CD4-positive, alpha-beta T cell treated with Interleukin-4 for 1 hour (primary cell): ENCODE measurements at places on chromosomes 4 and X.
A peak's percentile ranks its signal among the peaks of the same experiment; 100 is the strongest.

DNA sequence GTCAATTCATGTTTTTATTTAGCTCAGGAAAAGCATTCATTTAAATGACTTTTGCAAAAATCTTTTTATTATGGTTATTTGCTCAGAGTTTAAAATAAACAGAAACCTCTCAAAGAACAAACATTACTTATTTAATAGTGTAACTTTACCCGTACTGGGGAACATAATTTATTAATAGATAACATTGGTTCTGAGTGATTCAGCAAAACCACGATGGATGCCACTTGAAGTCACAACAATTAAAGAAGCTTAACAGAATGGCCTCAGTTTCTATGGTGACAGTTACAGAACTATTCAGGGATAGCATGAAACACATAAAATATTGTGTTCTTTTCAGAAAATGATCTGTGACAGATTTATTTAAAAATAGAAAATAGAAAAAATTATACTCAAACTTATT lies 368.7 kb downstream of the CCSER1 start:
- no peak for DNase-seq

- DNase-seq = no peak
Measured at GRCh38 chr4:172740434-172740833, 428.2 kb upstream of the GALNT7 start.

- peak; percentile 38 for DNase-seq
Measured at GRCh38 chr4:164012396-164013027, 518.0 kb downstream of the TMA16 start.

DNA sequence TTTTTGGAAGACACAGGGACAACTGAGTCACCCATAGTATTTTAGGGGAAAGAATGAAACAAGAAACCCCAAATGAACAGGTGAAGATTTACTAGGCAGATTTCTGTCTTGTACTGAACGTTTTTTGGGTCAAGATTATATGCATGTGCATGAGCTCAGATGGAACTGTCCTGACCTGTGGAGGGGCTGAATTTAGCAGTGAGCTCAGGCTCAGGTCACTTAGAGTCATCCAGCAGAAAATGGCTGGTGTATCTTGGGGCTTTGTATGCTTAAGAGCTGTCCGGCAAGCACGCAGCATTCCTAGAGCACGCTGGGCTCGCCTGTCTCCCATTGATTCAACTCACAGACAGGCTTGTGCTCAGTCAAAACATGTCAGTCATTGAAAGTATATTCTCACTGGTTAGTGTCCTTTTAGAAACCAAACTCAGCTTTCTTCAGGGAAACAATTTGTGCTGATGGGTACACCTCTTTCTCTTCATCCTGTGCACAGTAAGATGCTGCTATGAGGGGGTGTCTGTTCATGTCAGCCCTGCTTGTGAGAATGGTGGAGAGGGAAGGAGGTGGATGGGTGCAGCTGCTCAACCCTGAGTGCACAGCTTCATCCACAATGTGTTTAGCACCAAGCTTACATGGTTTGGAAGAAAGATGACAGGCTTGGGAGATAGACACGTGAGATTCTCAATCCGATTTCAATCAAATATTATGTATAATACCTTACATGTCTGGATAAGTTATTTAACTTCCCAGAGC lies 47.5 kb upstream of the PDLIM3 start:
- DNase-seq = no peak

DNA sequence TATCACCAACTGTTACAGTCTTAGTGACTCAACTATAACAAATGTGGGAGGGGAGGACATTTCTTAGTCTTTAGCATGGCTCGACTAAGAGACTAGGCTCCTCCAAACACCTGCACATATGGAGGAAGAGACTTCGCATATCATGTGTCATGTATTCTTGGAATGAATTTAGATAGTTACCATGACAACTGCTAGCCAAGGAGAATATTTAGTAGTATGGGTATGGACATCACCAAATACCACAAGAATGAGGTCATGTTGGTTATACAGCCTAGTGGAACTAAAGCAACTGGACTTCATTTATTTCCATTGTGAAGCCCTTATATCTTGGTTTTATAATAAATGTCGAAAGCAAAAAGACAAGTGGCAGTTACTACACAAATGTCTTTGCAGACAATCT lies 512.3 kb downstream of the CFAP47 start:
- no peak for DNase-seq
